Esophagus squamous epithelium (tissue), 5 donors: ENCODE measurements at places on chromosomes 16 and 17. TPM values are rescaled to one million over a fixed set of nuclear protein-coding genes. Genes with fewer than 3 reads are reported as not detected.

GRCh38 chr16:70160388-70160787 is 13.2 kb upstream of the CLEC18C start:
- no peak for DNase-seq

- no peak for DNase-seq
These were observed 322.3 kb upstream of the C16orf82 start for GRCh38 chr16:26744430-26744829.

DNA sequence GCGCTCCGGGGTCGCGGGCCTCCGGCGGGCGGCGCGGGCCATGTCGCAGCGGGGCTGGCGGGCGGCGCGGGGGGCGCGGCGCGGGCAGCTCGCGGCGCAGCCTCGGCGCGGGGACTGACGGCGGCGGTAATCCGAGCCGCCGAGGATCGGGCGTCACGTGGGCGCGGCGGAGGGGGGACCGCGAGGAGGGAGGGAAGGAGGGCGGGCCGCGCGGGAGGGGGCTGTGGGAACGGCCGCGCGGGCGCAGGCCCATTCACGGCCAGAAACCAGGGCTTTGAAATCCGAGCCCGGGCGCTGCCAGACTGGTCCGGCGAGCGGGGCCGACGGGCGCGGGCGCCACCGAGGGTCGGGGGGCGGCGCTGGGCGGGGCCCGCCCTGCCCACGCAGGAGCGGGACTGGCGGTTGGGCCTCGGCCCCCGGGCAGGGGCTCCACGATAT is at the start of gene MTSS2:
TSS of gene MTSS2 (minus strand) at position 116 of the 438 bp plus-strand sequence. CDS start 262 bp downstream, outside the sequence.
- no peak for DNase-seq

- DNase-seq, result no peak
These were observed 54.9 kb upstream of the MYH10 start for GRCh38 chr17:8685381-8685780.

- DNase-seq, result no peak
These were observed 6.0 kb downstream of the ZNF213 start for GRCh38 chr16:3140603-3141427.

DNA sequence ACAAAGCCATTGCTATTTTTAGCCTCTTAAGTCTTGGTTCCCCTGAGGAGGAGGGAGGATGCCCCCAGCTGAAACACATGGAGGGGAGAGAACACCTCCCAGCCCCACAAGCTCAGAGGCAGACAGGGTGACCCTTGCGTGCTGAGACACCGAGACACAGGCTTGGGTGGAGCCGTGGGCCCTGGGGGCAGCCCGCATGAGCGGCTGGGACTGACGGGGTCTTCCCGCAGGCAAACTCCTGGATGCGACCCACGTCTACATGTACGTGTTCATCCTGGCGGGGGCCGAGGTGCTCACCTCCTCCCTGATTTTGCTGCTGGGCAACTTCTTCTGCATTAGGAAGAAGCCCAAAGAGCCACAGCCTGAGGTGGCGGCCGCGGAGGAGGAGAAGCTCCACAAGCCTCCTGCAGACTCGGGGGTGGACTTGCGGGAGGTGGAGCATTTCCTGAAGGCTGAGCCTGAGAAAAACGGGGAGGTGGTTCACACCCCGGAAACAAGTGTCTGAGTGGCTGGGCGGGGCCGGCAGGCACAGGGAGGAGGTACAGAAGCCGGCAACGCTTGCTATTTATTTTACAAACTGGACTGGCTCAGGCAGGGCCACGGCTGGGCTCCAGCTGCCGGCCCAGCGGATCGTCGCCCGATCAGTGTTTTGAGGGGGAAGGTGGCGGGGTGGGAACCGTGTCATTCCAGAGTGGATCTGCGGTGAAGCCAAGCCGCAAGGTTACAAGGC is 9.8 kb downstream of the SLC16A3 start:
- no peak for DNase-seq

- DNase-seq, result no peak
These were observed 53.8 kb downstream of the CEP112 start for GRCh38 chr17:66138120-66138519.

GRCh38 chr16:64962786-64963185 is 159.1 kb downstream of the CDH11 start:
- DNase-seq, result no peak

Gene TAC4
- not detected for total RNA-seq

Gene SSTR5
- not detected for total RNA-seq

Gene CDH1
- 125 TPM for total RNA-seq
